ENCODE measurements at places on chromosomes 7 and 10.

DNA sequence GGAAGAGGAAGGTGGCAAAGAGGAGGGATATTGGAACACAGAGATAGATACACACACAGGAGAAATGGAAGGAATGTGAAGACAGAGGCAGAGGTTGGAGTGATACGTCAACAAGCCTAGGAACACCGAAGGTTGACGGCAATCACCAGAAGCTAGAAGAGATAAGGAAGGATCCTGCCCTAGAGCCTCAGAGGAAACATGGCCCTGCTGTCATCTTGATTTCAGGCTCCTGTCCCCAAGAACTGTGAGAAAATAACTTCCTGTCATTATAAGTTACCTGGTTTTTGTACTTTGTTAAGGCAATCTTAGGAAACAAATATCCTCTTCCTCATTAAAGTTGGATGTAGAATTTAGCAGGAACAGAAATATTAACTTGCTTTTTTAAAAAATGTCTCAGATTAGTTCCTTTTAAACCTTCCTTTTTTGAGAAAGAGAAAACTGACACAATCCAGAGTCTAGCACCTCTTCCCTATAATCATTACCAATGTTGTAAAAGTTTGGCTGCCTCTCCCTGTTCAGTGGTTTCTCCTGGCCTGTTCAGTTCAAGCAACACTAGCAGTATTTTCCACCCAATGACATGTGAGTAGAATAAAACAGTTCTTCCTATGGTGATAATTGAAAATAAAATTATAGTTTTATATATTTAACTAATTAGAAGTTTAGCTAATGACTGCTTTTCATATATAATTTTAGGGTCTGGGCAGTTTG lies 28.8 kb upstream of the GNAI1 start:
- DNase-seq, result no peak

DNA sequence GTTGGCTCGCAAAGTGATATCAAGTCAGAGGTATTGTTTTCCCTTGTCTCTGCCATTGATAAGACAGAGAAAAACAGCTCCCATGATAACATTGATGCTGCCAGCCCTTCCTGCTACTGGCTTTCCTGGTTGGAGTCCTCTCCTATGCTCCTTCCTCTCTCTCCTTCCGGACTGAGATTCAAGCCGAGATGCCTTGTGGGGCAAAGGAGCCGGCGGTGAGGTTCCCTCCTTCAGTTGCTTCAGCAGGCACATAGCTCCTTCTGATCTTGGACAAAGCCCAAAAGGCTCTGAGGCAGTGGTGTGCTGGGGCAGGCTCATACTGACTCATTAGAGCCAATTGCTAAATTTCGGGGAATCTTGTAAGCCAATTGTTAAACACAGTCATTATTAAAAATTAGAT lies 8.8 kb upstream of the ZCCHC24 start:
- DNase-seq, result peak; percentile 93

DNA sequence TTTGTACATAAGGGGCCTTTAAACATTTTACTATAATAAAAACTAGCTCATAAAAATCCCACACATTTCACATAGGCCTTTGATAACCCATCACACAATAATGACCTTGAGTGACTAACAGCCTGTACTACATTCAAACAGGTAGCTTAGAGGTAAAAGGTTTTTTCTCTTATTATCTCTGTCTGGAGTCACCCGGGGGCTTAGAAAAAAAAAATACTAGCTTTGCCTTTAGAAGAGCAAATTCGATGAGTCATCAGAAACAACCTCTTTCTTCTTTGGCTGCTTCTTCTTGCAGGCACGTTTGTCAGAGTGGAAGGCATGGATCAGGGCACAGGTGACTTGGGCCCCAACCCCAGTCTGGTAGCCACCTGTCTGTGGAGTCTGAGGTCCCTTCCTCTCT lies 43.4 kb upstream of the ADO start:
- DNase-seq, result no peak

DNA sequence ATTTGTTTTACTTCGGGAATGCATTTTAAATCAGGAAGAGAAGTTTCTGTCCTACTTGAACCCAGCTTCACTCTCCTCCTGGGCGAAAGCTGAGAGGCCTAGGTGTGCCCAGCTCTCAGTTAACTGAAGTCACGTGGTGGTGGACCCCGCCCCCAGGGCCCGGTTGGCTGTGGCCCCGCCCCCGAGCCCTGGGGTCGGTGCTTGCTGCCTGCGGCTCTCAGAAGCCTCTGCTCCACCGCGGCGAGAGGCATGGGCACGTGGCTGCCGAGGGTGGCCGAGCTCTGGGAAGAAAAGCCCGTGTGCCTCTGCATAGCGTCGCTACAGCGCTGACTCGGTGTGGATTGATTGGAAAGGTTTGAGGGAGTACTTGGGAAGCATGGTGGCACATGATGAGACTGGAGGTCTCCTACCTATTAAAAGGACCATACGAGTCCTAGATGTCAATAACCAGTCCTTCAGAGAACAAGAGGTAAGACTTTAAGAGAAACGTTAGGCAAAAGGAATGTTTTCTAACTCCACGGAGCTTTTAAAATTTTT lies 34.1 kb downstream of the NET1 start:
- peak; percentile 94 for DNase-seq

DNA sequence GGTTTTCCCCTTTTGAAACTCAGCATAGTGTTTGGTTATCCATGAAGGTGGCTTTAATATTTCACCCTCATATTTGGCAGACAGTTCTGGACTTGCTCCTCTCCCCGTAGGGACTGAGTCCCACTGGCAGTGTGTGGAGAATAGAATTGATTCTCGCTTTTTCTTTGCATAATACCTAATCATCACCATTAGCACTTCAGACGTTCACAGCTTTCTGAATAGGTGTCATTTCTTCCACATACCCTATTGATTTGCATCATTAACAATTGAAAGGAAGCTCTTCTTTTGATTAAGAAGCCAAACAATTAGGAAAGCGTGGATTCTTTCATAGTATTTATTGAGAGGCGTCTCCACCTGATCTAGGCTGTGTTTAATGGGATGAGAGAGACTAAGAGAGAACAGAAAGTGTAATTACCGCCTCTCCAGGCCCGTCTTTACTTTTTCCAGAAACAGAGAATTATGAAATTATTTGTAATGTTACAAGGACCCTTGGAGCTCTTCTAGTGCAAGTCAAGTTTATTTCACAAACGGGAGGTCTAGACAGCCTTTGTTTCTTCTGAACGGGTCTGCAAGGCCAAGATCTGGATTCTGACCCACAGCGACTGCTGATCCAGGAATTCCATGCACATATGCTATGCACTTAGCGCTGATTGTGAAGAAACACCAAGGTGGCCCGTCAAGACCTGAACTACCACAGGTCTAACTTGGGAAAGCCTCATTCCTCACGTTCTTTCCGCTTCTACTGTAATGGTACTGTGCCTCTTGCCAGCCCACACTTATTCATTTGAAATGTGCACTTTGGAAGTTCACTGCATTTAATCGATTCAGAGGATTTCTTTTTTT lies 249.9 kb upstream of the C7orf33 start:
- DNase-seq, result no peak

DNA sequence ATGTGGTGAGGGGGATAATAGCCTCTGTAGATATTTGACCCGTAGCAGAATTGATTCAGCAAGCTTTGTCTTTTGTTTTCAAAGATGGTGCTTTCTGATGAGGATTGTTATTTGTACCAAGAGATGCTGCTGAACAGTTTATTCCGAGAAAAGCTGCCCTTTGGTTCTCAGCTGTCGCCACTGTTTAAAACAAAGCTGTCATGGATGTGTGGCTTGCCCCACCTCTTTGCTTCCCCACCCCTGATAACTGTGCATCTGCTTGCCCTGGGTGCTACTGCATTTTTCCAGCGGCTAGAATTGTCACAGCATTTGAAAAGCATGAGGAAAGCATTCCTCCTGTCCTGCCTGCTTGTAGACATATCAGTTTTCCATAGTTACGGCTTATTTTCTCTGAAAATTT lies 226.9 kb upstream of the CSTF2T start:
- DNase-seq, result no peak

- peak; percentile 70 for DNase-seq
These were observed 272.4 kb upstream of the LRGUK start for GRCh38 chr7:133854739-133855138.

- DNase-seq, result peak; percentile 11
These were observed 642 bp upstream of the PRKG1 start for GRCh38 chr10:51073453-51074237.

GRCh38 chr7:117808341-117808757 lies 64.9 kb downstream of the CTTNBP2 start:
- peak; percentile 32 for DNase-seq

- no peak for DNase-seq
These were observed 7.6 kb downstream of the ZFYVE27 start for GRCh38 chr10:97744405-97745035.

DNA sequence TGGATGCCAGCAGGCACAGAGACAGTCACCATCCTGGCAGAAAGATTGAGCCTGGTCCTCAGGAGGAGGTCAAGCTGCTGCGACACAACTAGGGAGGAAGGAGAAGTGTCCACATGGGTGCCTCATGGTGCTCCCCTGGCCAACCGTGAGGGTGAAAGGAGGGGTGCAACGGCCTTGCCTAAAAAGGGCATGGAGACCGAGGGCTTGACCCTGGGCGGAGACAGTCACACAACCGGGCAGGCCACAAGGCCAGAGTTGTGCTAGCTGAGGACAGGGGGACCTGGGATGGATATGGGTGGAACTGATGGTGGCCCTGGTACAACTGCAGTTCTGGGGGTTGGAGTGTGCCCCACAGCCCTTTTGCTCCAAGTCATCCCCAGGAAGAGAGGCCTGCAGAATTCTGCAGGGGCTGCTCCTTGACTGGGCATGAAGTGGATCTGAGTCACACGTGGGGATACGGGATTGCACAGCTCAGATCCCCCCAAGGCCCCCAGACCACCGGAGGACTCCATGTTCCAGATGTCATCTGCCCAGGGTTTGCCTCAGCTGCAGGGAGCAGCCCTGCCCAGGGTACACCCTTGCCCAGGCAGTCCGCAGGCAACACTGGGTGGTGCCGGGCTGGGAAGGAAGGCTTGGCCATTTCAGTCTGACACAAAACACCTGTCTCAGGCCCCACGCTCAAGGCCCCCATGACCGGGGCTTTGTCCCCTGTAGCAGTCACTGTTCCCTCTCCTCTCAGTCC lies 602.3 kb upstream of the MGMT start:
- DNase-seq, result no peak

DNA sequence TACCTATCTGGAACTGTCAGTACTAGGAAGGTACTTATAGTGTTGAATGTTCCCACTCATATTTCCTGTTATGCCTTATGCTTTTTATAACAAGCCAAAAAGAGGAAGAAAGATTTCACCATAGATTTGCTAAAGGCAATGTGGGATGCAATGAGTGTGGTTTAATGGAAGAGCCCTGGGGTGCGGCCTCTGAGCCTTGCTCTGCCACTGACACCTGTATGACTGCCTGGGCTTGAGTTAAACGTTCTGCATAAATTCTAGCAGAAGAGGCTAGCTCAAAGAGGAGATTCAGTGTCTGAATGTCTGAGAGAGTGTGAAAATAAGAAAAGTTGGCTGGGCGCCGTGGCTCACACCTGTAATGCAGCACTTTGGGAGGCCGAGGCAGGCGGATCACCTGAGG lies 143.8 kb downstream of the TPST1 start:
- peak; percentile 80 for DNase-seq

DNA sequence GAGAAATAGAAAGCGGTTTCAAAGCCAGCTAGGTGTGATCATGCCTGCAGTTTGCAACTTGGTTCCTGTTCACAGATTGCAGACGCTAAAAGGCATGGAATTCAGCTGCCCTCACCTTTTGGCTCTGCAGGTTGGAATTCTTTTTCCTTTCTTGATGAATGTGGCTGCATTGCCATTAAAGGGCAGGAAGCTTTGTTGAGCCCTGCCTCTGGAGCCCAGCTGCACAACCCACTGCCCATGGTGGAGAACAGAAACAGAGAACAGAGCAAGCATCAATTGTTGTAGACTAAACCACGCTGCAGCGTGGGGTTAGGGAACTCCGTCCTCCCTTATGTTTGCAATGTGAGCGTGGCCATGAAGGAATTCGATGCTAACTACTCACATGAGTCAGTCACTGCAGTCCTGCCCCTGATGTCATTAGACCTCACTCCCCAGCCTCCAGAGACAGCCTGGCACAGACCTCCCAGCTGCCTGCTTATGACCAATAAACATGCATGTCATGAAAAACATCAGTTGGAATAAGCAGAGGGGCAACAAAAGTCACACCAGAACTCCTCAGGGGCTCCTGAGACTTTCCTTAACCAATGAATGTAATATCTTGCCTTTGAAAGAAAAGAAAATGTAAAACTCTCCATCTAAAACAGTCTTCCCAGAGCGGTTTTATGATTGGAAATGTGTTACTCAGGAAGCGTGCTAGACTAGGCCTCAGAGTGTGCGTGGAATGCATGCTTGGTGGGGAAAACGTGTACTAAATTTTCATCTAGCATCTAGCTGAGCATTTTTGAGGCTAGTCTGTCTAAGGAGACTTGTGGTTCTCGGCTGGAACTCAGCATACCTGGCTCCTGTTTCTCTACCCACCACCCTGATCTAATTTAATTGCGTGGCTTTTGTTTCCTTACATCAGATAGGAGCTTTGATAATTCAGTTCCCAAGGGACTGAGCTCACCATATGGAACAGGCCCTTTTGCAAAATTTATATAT lies 232.2 kb downstream of the KIAA1217 start:
- DNase-seq, result no peak

DNA sequence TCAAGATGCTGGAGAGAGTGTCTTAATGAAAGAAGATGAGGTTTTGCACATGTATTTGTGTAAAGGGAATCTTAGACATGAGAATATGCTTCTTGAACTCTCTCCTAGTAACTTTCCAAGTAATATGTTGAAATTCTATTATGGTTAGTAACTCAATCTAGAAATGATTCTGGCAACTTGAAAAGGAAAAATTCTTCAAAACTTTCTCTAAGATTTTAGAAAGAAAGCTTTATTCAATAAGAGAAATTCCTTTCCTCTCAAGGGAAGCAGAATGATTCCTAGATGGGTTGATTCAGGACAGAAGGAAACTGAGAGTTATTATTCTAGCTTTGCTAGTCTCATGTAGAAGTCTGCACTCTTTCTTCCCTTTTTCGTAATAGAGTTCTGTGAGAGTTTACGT lies 364.3 kb upstream of the PLXDC2 start:
- no peak for DNase-seq

- no peak for DNase-seq
These were observed 59.7 kb upstream of the PDCD4 start for GRCh38 chr10:110811791-110812581.

- peak; percentile 53 for DNase-seq
These were observed 25.8 kb downstream of the TES start for GRCh38 chr7:116236020-116236630.

- DNase-seq, result peak; percentile 70
These were observed 11.1 kb downstream of the STEAP1B start for GRCh38 chr7:22488643-22489462.
